ENCODE measurements at places on chromosomes 16 and 17.

GRCh38 chr17:81999587-81999975, 22.2 kb downstream of the ASPSCR1 start:
- DNase-seq, result peak; percentile 41

DNA sequence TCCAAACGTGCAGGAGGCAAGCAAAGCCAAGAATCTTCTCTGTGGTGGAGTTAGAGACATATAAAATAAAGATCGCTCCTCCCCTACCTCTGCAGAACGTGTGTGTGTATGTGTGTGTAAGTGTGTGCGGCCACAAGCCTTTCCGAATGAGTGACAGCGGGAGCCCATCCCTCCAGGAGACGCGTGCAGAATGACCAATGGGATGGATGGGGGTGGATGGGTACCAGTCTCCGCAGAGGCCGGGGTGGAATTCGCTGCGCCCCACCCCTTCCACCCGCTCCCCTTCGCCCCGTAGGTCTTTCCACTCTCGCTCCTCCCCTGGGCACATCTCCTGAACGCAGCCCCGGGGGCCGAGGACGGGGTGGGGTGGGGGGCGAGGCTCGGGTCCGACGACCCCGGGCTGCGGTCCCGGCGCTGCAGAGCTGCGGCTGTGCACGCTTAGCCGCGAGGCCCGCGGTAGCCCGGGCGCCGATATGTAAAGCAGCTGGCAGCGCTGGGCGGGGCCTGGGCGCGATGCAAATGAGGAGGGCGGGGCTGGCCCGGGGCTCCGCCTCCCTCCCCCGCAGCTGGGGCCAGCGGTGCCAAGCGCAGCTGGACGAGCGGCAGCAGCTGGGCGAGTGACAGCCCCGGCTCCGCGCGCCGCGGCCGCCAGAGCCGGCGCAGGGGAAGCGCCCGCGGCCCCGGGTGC, at the start of gene PRKCB:
PRKCB (plus strand) TSS at position 594 of the 688 bp plus-strand sequence.
- DNase-seq, result peak; percentile 82

DNA sequence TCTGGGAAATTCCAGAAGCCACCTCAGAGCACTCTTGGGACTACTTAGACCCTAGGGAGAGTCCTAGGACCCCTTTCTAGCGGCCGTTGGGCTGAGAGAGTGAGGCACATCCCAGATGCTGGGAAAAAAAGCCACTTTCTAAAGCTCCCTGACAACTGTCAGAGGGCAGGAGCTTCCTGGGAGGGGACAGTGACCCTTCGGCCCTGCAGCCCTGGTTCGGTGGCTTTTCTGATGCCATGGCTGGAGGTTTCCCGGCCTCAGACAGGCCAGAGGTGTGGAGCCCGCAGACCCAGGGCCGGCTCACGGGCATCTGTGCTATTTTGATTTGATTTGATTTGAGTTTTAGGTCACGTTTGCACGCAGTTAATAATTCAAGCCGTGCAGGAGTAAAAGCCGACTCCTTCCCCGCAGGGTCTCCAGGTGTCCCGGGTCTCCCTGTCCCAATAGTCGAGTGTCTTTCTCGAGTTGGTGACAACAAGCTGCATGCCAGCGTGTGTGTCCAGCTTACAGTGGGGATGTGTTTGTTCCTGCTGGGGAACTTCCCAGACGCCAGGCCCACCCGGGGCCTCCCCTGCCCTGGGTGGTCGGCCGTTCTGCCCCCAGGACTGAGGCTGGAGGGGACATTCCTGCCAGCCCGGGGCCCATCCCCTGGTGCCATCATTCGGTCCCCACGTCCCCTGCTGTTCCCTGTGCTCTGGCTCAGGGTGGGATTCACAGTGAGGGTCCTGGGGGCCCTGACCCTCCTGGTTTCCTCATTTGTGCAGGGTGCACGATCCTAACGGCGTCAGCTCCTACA, 1.0 kb upstream of the CBFA2T3 start:
- no peak for DNase-seq

- no peak for DNase-seq
These were observed 2.4 kb downstream of the RUNDC3A start for GRCh38 chr17:44310609-44311376.

GRCh38 chr17:43377056-43377810, 21.6 kb upstream of the ARL4D start:
- no peak for DNase-seq

GRCh38 chr16:2751577-2752034, 832 bp upstream of the SRRM2 start:
- no peak for DNase-seq

DNA sequence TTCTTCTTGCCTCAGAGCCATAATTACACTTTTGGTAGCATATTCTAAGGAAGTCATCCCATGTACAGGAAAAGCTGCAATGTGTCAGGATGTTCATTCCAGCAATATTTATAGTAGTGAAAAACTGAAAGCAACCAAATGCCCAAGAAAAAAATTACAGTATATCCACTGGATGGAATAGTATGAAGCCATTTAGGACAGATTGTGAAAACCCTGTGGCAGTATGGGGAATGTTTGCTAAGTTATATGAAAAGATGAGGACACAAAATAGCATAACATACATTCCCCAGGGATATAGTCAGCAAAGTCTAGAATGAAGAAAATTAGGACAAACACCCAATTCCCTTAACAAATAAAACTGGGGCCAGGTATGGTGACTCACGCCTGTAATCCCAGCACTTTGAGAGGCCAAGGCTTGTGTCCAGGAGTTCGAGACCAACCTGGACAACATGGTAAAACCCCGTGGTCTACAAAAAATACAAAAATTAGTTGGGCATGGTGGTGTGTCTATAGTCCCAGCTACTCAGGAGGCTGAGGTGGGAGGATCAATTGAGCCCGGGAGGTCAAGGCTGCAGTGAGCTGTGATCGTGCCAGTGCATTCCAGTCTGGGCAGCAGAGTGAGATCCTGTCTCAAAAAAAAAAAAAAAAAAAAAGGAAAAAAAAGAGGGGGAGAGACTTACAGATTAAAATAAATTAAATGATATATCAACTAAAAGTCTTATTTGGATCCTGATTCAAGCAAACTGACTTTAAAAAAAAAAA, 2.3 kb downstream of the LRRC3C start:
- no peak for DNase-seq

GRCh38 chr17:58277107-58277801, 3.5 kb downstream of the MPO start:
- no peak for DNase-seq

GRCh38 chr17:17792551-17793377, 44.0 kb downstream of the SREBF1 start:
- peak; percentile 47 for DNase-seq

- DNase-seq, result no peak
These were observed 28.3 kb upstream of the GOSR2 start for GRCh38 chr17:46894476-46895151.

DNA sequence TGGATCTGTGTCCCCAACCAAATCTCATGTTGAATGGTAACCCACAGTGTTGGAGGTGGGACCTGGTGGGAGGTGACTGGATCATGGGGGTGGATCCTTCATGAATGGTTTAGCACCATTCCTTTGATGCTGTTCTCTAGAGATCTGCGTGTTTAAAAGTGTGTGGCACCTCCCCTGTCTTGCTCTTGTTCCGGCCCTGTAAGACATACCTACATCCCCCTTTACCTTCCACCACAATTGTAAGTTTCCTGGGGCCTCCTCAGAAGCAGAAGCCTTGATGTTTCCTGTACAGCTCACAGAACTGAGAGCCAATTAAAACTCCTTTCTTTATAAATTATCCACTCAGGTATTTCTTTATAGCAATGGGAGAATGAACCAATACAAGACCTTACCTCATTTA, 257.7 kb downstream of the XYLT1 start:
- no peak for DNase-seq

DNA sequence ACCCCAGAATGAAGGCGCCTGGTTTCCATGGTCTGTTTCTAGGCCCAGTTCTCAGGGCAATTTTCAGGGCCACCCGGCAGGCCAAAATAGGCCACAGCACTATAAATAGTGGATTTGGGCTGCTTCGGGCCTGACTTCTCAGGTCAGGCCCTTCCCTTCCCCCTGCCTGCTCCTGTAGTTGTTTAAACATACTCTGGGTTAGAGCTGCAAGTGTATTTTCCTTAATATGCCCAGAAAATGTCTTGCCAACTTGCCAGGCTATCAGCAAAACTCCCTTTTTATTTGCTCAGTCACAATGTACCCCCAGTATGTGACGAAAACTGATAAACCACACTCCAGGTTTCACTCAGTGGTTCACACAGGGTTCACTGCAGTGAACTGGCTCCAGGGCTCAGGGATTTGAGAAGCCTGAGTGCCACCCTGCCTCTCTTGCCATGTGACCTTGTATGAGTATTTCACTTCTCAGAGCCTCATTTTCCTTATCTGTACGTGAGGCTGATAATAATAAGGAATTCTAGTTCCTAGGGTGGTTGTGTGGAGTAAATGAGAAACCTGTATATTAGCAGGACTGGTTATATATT, 76.5 kb downstream of the GPRC5B start:
- peak; percentile 87 for DNase-seq

- DNase-seq, result no peak
These were observed 127.7 kb upstream of the GSE1 start for GRCh38 chr16:85485379-85485778.

- DNase-seq, result peak; percentile 60
These were observed at the start of gene LDHD for GRCh38 chr16:75116081-75116910. Gene LDHD (minus strand): TSS chr16:75116780. CDS start chr16:75116720, 60 bp downstream.

DNA sequence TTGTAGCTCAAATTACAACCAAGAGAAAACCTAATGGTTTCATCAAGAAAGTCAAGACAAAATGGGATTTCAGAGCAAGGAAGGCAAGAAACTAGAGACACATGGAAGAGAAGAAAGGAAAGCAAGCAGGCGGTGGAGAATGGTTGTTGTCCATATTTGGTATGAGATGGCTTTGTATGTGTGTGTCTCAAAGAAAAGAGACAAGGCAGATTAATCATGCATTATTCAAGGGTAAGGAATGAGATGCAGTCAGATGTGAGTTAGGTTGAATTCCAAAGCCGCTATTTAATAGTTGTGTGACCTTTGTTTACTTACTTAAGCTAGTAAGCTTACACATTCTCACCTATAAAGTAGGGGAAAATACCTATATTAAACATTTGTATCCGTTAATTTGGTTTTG, 1029.6 kb downstream of the CDH11 start:
- no peak for DNase-seq

- DNase-seq, result peak; percentile 89
These were observed 1.1 kb downstream of the ANKRD11 start for GRCh38 chr16:89489040-89489897.

- no peak for DNase-seq
These were observed 125.2 kb downstream of the C16orf78 start for GRCh38 chr16:49498666-49499413.

DNA sequence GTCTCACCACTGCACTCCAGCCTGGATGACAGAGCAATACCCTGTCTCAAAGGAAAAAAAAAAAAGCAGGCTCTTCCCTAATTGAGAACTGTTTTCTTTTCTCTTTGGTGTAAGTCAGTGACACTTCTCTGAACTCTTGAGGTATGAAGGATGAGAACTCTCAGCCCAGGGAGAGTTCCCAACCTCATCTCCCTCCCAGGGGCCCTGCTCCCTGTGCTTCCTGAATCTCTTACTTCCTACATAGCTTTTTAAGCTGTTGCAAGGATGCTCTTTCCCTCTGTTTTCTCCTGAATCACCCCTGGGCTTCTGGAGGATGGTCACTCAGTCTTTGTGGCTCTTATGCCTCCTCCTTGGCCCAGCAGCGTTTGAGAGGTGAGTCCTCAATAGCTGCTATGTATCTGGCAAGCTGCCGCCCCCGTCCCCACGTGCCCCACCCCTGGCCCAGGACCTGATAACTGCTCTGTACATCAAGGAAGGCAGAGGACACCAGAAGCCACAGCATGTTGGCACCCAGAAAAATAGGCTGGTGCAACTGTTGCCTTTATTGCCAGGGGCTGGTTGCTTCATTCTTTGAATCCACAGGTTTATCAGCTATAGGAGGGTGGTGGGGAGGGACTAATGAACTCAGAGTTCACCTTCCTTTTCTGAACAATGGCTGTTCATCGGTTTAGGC, 24.0 kb downstream of the IGF2BP1 start:
- no peak for DNase-seq

DNA sequence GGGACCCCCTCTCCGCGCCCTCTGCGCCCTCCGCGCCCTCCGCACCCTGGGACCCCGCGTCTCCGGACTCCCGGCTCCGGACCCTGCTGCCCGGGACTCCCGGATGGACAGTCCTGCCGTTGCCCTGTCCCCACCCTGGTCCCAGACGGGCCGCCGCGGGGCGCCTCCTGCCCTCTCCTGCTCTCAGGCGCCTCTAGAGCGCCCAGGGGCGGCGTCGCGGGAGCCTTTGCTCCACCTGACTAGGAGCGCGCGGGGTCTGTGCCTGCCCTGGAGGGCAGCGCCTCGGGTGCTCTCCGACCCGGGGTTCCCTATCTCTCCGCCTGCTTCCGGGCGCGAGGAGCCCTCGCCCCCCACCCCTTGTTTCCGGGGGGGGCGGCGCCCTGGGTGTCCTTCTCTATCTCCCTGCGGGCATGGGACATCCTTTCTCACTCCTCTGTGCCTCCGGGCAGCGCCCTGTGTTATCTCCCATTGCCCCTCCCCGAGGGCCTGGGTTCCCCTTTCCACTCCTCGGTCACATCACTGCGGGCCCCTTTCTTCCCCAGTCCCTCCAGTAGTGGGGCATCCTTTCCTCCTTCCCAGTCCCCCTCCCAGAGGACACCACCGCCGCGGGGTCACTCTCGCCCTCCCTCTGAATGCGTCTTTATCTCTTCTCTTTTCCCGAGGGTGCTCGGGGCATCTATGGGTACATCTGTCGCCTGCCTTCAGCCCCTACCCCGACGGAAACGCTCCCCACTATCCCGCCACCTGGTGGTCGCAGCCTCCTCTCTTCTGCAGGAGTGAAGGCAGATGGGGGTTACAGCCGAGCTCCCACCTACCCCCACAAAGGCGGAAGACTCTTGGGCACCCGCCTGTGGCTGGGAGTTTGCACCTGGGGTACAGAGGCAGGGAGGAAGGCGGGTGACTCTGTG, 875 bp downstream of the PRKCB start:
- peak; percentile 6 for DNase-seq

Measured in small intestine (tissue), 16 donors.